ENCODE measurements at places on chromosomes 13 and 19.
A peak's percentile ranks its signal among the peaks of the same experiment; 100 is the strongest.

- no peak for DNase-seq
Measured at GRCh38 chr13:106858903-106859532, 291.1 kb upstream of the ARGLU1 start.

- DNase-seq: peak; percentile 25
Measured at GRCh38 chr13:27201661-27202060, 30.1 kb upstream of the USP12 start.

DNA sequence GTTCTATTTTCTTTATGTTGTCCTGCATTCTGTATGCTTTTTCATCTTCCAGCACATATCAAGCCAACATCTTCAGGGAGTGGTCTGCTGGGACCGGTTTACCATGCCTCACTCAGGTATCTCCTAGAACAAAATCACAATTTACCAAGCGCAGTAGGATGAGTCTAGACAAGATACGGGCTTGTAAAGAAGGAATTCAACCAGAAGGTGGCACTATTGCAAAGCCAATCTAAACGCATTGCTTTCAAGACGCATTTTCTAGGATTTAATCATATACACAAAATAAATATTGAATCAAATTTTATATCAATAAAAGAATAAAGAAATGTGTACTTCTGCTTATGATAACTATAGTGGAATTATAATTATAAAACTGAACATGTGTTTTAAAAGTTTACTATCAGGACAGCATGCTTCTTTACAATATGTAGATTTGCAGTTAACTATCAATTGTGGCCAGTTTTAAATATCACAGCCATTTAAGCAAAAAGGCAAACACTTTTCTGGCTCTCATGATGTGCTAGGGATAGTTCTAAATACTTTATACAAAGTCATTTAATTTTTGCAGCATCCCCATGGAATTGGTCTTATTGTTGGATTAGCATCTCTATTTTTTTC, 16.1 kb upstream of the TPP2 start:
- peak; percentile 62 for DNase-seq

- peak; percentile 40 for DNase-seq
Measured at GRCh38 chr19:57406516-57407123, 4.3 kb upstream of the ZNF17 start.

DNA sequence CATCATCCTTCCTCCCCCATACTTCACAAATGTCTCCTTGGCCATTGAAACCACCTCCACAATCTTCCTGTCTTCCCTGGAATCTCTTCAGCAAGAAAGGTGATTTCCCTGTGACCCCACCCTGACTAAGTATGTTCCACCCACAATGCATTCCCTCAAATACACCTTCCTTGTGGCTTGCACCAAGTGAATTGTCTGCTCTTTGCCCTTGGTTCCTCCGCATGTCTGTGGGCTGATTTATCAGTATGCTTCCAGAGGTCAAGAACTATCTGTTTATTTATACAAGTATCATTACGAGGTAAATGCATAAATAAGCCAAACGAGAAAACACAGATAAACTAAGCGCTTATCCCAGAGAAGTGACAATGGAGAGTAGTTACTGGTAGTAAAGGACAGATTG, 45.4 kb upstream of the POMP start:
- no peak for DNase-seq

- DNase-seq: no peak
Measured at GRCh38 chr13:100483841-100484381, 104.7 kb downstream of the GGACT start.

GRCh38 chr19:39828015-39828653, 5.8 kb downstream of the DYRK1B start:
- DNase-seq: no peak

DNA sequence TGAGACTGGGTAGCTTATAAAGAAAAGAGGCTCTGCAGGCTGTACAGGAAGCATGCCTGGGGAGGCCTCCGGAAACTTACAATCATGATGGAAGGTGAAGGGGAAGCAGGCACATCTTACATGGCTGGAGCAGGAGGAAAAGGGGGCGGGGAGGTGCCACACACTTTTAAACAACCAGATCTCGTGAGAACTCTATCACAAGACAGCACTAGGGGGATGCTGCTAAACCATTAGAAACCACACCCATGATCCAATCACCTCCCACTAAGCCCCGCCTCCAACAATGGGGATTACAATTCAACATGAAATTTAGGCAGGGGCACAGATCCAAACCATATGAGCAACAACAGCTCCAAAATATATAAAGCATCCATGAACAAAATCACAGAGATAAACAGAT, 46.5 kb upstream of the GTF2F2 start:
- DNase-seq: no peak

- DNase-seq: peak; percentile 19
Measured at GRCh38 chr19:18915639-18916038, 3.5 kb downstream of the COPE start.

GRCh38 chr19:57037556-57037955, 82.2 kb upstream of the USP29 start:
- DNase-seq: no peak

GRCh38 chr13:73720216-73720840, 413.9 kb downstream of the KLF12 start:
- no peak for DNase-seq

- DNase-seq: peak; percentile 40
Measured at GRCh38 chr13:22929381-22930126, 251.2 kb upstream of the SGCG start.

DNA sequence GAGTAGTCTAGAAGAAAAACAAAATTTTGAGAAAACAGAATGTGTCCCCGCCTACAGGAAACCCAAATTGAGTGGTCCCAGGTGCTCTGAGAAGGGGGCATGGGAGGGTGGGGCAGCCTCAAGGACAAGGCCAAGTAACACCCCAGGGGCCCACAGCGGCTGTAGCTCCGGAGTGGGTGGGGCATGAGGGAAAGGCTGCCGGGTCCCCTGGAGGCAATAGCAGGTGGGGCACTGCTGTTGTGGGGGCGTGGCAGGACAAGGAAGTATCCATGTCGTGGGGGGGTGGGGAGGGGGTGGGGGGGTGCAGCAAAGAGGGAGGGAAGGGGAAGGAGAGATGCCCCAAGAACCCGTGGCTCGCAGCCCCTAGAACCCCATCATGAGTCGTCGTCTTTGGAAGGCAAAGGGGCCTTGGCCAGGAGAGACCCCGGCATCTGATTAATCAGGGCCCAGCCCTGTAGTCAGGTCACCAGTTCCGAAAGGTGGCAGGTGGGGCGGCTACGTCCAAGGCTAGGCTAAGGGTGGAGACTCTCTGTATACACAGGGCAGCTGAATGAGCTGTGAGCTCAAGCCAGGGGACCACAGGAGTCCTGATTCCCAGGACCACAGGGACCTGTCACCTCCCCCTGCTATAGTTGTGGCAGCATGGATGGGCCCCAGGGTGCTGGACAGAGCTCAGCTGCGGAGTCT, 7.5 kb upstream of the ISYNA1 start:
- DNase-seq: no peak

GRCh38 chr13:72383646-72384045, 343.8 kb downstream of the MZT1 start:
- no peak for DNase-seq

DNA sequence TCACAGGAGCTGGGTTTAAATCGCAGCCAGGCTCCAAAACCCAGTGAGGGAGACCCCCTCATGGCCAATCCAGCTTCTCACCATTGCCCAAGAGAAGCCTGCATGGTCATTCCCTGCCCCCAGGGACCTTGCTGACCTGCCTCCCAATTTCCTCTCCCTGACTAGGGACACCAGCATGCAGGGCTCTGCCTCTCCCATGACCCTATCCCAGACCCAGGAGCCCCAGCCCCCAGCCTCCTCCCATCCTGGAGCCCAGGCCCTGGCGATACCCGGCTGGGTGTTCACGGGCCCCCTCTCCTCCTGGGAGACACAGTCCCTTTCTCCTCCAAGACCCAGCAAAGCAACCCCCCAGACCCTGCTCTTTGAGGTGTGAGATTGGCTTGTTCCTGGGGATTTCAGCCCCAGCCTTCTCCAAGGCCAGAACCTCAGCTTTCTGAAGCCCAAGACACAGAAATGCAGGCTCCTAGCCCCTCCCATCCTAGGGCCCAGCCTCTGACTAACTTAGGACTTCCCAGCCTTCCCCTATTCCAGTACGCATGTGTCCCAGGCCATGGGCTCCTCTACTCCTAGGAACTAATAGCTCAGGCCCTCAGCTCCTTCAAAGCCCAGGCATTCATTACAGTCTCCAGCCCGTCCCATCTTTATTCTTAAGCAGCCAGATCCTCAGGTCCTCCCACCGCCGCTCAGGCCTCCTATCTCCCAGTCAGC, 1.1 kb downstream of the GYS1 start:
- DNase-seq: peak; percentile 77
